ENCODE measurements at places on chromosomes 7 and 10.
A peak's percentile ranks its signal among the peaks of the same experiment; 100 is the strongest.

- DNase-seq: no peak
These were observed 43.2 kb downstream of the PROSER2 start for GRCh38 chr10:11866199-11866925.

DNA sequence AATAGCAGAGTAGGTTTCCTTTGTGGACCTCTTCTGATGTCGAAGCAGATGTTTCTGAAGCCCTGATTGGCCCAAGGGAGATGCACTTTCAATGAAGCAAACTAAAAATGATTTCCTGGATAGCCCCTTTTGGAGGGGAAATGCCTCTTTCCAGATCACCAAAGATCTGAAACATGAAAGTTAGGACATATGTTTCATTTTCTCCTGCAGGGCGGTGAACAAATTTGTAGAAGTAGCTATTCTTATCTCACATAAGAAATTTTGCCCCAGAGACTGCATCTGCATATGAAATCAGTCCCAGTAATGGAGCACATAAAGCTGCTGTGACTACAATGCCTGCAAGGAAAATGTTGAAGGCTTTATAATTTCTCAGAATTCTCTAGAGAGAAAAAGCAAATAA is 56.0 kb downstream of the THSD7A start:
- DNase-seq: no peak

GRCh38 chr10:118990326-118990725 is 39.2 kb upstream of the NANOS1 start:
- DNase-seq: peak; percentile 3

- DNase-seq: no peak
These were observed 11.2 kb upstream of the ARPC1A start for GRCh38 chr7:99314504-99314903.

DNA sequence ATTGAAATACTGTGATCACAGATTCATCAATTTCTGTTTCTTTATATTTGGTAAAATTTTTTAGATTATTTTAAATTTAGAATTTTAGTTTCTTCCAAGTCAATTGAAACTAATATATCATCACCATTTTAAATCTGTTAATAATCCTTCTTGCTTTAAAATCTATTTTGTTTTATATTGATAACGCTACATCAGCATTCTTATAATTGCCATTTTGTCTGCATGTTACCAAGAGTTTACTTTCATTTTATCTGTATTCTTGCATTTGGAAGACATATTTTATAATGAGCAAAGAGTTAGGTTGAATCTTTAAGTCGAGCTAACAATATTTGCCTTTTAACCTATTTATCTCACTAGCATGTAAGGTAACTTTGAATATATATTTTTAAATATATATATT is 890.6 kb downstream of the DNAJB9 start:
- DNase-seq: no peak

- DNase-seq: no peak
These were observed 30.6 kb downstream of the PODXL start for GRCh38 chr7:131525820-131526219.

- no peak for DNase-seq
These were observed 192.4 kb upstream of the SH2B2 start for GRCh38 chr7:102094316-102094650.

DNA sequence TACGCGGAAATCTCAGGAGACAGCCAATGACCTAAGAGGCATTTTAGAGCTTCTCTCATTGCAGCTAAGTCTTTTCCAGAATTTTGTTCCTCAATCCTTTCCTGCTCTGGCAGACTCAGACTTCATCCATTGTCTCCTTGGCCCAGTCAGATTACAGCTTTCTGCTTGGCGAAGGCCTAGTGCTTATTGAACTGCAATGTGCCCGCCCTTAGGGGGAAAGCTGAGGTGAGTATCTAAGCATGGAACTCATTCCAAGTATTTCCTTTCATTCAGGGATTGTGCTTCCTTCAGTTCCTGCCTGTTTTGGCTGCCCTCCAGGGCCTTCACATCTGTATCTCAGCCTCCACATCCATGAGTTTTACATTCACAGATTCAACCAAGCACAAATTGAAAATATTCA is 37.5 kb downstream of the PRLHR start:
- no peak for DNase-seq

- no peak for DNase-seq
These were observed 35.8 kb downstream of the TAX1BP1 start for GRCh38 chr7:27775782-27776181.

GRCh38 chr7:78780560-78780959 is 672.9 kb downstream of the MAGI2 start:
- no peak for DNase-seq

DNA sequence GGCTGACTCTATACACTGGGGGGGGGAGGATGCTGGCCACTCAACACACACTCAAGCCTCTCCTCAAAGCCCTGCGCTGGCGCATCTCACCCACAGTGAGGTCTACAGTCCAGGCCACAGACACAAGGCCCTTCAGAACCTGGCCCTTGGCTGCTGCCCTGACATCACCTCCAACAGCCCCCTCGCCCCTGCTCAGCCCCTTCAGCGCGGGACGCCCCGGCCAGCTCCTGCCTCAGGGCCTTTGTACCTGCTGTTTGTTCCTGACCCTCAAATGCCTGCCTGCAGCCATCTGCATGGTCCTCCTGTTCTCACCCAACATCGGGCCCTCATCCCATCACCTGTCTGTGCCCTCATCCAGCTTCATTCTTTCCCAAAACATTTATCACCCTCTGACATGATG is 572.6 kb downstream of the DNAJB6 start:
- no peak for DNase-seq

DNA sequence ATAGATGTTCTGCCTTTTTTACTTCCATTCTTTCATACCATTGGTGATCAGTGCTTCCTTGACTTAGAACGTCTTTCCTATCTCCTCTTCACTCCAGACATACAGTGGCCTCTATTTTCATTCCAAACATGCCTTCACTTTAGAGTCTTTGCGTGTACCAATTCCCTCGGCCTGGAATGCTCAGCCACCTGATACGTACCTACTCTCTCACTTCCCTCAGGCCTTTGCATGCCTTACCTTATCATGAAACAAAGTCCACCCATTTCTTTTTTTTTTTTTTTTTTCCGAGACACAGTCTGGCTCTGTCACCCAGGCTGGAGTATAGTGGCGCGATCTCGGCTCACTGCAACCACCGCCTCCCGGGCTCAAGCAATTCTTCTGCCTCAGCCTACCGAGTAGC is 2.2 kb upstream of the CCNJ start:
- DNase-seq: no peak

GRCh38 chr10:83037653-83038052 is 1101.7 kb upstream of the GHITM start:
- no peak for DNase-seq

GRCh38 chr7:157674715-157675426 is 338.1 kb downstream of the DNAJB6 start:
- DNase-seq: no peak

- DNase-seq: no peak
These were observed 277.0 kb downstream of the MALRD1 start for GRCh38 chr10:19325581-19325980.

- peak; percentile 14 for DNase-seq
These were observed 27.6 kb downstream of the BMPER start for GRCh38 chr7:33932832-33933468.

DNA sequence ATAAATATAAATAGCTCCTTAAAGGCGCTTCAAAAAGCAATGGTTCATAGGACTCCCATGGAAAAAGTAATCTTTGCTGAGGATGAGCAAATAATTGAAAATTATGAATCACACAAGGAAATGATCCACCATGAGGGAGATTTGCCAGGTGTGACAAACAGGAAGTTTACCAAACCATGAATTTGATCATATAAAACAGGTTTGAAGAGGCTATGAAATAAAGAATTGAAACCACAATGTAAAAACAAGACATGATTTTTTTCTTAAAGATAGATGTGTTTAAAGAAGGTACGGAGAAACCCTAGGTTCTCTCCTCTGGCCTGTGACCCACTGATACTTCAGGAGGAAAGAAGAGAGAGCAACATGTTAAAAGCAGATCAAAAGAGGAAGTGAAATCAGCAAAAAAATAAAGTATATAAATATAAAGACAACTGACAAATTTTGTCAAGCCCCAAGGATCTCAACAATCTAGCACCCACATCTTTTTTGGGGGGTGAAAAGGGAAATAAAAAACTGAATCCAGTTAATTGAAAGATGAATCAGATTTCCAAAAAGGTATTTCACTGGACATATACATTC is 111.3 kb upstream of the ASAH2 start:
- DNase-seq: no peak

GRCh38 chr10:86104156-86104555 is 262.4 kb downstream of the GRID1 start:
- DNase-seq: no peak

- no peak for DNase-seq
These were observed 13.1 kb downstream of the LSM5 start for GRCh38 chr7:32476816-32477648.

- peak; percentile 42 for DNase-seq
These were observed 330.7 kb downstream of the ELMO1 start for GRCh38 chr7:37118004-37118403.

DNA sequence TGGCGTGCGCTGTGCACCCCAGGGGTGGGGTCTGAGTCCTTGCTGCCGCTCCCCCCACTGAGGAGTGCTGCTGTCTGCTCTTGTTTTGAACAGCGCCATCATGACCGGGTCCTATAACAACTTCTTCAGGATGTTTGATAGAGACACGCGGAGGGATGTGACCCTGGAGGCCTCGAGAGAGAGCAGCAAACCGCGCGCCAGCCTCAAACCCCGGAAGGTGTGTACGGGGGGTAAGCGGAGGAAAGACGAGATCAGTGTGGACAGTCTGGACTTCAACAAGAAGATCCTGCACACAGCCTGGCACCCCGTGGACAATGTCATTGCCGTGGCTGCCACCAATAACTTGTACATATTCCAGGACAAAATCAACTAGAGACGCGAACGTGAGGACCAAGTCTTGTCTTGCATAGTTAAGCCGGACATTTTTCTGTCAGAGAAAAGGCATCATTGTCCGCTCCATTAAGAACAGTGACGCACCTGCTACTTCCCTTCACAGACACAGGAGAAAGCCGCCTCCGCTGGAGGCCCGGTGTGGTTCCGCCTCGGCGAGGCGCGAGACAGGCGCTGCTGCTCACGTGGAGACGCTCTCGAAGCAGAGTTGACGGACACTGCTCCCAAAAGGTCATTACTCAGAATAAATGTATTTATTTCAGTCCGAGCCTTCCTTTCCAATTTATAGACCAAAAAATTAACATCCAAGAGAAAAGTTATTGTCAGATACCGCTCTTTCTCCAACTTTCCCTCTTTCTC is 26.0 kb downstream of the BNIP3 start:
- DNase-seq: no peak

GRCh38 chr10:69087590-69088470 is at the start of gene SRGN:
Gene SRGN (plus strand): TSS chr10:69088103. CDS start chr10:69088158, 55 bp downstream.
- no peak for DNase-seq

DNA sequence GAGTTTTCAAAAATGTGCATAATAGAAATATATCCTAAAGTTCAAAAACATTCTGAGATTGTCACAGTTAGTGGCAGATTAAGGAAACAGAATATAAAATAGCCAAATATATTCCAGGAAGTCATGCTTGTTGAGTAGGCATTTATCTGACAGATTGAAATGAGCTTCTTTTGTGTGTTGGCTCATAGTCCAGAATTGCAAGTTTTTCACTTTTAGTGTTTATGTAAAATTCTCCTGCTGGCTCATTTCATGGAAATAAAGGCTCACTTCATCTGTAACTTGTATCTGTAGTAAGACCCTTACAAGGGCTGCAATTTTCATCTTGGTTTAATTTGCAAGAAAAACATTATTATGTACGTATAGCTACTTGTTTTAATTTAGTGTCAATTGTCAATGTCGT is 93.5 kb downstream of the MCU start:
- no peak for DNase-seq

- DNase-seq: no peak
These were observed 211.2 kb downstream of the FAM107B start for GRCh38 chr10:14563359-14563940.

GRCh38 chr10:73113551-73113950 is 3.3 kb downstream of the NUDT13 start:
- no peak for DNase-seq

DNA sequence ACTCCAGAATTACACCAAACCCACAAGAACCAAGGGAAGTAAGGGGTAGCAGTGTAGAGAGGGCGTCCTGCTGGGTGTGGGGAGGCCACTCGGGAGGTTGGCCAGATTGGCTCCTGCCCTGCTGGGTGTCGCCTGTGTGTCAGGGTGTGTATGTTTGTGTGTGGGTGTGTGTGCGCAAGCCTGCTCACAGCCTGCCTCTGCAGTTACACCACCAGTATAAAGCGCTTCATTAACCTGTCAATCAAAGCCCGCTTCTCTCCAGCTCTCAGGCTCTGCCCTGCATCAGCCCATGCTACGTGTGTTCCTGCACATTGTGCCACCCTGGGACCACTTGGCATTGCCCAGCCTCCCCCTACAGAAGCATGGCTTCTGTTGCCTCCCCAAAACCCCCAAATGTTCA is 83.3 kb upstream of the PAX2 start:
- DNase-seq: no peak

- no peak for DNase-seq
These were observed 47.5 kb downstream of the DNAJB6 start for GRCh38 chr7:157384301-157384700.

DNA sequence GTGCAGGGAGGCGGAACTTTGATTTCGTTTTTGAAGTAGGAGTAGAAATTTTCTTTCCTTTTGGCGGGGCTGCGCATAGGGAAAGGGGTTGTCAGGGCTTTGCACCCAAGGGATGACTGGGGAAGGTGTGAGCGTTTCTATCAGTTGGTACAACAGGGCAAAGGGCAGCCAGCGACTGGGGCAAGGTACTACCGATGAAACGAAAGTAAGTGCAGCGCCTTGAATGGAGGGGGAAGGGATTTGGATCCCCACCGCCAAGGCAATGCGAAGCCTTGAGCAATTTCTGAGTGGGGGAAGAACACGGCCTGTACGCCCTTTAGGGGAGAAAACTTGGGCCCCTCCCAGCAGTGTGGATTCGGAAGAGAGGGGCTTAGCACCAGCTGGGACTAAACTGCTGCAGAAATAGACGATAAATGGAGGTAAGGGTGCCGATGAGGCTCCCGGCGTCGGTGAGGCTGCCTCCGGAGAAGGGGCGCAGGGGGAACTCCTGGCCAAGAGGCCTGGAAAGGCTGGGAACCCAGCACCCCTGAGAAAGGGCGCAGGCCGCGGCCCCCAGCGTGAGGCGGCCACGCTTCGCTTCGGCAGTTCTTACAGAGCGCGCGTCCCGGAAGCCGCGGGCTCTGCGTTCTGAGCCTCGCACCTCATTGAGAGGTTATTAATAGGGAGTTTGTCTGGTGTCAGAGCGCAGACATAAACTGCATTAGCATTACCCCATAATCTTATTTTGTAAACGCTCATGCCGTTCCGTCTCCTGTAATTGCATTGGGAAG is 10.0 kb upstream of the TLX1 start:
- no peak for DNase-seq

All from NCI-H2081 treated with DMSO at 0.1 percent for 48 hours (cell line).